ENCODE measurements at places on chromosomes 11 and 22.
A peak's percentile ranks its signal among the peaks of the same experiment; 100 is the strongest.

- DNase-seq: no peak
These were observed 25.0 kb downstream of the MN1 start for GRCh38 chr22:27776650-27776958.

GRCh38 chr22:42074132-42074811 lies at the start of gene PHETA2:
TSS of gene PHETA2 (plus strand) at chr22:42074248. CDS start at chr22:42077294, 3,046 bp downstream.
- DNase-seq: peak; percentile 79

DNA sequence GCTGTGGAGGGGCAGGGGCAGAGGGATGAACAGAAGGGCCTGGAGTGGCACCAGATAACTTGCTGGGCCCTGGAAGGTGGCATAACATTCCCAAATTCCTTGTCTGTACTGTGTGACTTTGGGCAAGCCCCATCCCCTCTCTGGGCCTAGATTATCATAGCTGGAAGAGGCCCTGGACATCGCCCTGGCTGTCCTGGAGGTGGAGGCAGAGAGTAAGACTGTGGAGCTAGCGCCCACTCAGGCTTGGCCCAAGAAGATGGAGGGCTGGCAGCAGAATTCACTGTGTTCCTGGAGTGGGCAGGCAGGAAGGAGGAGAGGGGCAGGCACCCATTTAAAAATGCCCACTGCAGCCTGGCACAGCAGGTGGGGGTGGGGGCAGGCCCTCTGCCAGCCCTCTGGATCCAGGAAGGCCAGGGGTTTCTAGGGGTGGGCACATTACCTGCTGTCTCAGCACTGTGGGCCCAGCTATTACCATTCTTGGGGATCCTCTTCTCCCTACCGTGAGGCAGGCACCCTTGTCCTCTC lies 22.6 kb downstream of the ARHGEF17 start:
- DNase-seq: no peak

GRCh38 chr11:119759324-119759723 lies 30.3 kb upstream of the NECTIN1 start:
- no peak for DNase-seq

- DNase-seq: no peak
These were observed 3.3 kb downstream of the BRMS1 start for GRCh38 chr11:66341502-66342126.

GRCh38 chr22:32617903-32618302 lies 143.3 kb downstream of the FBXO7 start:
- no peak for DNase-seq

GRCh38 chr11:15318814-15319213 lies 204.1 kb downstream of the INSC start:
- DNase-seq: no peak

- peak; percentile 37 for DNase-seq
These were observed 48.7 kb downstream of the OTOG start for GRCh38 chr11:17595526-17596309.

- DNase-seq: no peak
These were observed 58.8 kb downstream of the CHRDL2 start for GRCh38 chr11:74672332-74672955.

GRCh38 chr11:57425565-57426438 lies 1.1 kb downstream of the SLC43A3 start:
- peak; percentile 67 for DNase-seq

GRCh38 chr11:35071722-35072121 lies 67.2 kb upstream of the CD44 start:
- no peak for DNase-seq

DNA sequence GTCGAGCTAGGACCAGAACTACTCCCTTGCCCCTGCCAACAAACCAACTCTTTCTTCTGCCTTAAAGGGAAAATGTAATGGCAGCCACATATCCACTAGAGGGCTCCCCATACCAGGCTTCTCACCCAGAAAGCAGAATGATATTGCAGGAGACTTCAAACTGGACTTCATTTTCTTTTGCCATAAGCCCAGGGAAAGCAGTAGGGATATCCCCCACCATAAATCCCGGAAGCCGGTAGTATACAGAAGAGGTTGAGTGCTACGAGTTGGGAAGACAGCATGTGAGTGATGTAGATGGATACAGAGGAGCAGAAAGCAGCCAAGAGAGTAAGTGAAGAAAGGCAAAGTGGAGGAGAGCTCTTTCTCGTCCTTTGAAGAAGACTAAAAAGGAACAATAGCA lies 12.1 kb downstream of the PLAAT5 start:
- DNase-seq: no peak

- DNase-seq: peak; percentile 38
These were observed 67.9 kb downstream of the KCNQ1 start for GRCh38 chr11:2512431-2513407.

DNA sequence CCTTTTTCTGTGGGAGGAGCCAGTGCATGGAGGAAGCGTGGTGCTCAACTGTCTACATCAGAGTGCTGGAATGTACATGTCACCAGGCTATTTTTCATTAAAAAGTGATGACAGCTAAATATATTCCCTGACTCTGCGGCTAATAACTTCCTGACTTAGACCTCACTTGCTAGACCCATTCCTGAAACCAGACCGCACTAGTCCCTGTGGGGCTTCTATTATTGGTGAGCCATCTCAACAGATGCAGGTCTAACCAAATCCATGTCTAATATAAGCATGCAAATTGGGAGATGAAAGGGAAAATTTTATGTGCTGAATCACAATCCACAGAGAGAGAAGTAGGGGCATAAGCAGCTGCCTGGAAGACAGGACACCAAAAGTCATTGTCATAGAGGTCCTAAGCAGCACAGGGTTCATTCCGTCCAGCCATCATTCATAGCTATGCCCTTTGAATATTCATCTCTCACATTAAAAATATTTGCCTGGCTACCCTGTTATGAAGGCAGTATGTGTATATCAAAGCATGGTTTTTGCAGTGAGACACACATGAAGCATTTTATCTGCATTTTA lies 110.9 kb upstream of the BLID start:
- no peak for DNase-seq

- no peak for DNase-seq
These were observed 38.5 kb upstream of the ARFGAP3 start for GRCh38 chr22:42895541-42895981.

DNA sequence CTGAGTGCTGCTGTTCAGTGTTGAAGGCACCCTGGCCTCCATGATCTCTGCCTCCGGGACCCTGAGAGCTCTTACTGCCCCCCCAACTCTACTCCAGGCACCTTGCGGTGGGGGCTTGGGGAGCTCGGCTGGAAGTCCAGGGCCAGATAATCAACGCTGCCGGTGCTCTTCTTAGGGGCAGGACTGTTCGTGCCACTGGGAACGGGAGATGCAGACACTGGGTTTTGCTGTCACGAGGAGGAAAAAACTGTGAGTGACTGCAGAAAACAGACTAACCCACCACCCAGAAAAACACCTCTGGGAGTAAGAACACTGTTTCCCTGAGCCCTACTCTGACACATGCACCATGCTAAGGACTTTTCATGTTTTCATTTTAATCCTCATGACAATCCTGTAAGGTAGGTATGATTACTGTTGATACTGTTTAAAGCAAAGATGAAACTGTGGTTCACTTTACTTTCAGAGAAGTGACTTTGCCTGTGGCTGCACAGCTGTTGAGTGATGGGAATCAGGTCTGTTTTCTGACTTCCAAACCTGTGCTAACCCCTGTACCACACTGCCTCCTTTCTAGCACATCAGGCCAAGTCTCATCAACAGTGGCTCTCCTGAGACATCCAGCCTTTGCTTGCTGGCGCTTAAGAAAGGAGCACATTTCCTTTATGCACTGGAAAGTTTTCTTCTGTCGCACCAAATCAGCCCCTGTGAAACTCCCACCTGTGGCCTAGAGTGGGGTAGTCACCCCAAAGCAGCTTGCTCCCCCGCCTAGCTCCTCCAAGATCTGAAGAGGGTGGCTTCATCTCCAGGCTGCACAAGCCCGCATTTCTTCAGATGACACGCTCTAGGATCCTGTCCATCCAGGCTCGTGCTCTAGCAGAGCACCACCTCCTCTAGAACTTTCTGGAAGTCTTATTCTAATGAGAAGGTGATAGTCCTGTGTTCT lies 31.8 kb downstream of the USP35 start:
- DNase-seq: peak; percentile 52

GRCh38 chr11:73177380-73177777 lies 35.3 kb upstream of the FCHSD2 start:
- DNase-seq: no peak

DNA sequence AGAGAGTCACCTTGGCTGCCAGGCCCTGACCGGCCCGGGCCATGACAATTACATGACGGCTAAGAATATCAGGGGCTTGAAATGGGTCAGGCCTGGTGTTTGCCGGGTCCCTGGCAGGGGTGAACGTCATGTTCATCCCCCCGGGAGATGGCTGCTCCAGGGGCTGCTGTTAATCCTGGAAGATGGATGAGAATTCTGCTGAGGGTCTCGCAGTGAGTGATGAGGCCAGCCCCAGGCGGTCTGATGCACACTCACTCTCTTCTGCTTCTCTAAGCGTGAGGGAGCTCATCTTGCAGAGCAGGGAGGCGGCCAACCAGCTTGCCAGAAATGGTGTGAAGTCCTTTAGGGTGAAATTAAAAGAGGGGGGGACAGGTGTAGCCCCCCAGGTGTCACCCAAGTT lies 101.3 kb upstream of the ANO1 start:
- DNase-seq: no peak

GRCh38 chr22:49213731-49214352 lies 613.8 kb downstream of the BRD1 start:
- peak; percentile 6 for DNase-seq

GRCh38 chr11:35083431-35084238 lies 55.3 kb upstream of the CD44 start:
- DNase-seq: peak; percentile 75

DNA sequence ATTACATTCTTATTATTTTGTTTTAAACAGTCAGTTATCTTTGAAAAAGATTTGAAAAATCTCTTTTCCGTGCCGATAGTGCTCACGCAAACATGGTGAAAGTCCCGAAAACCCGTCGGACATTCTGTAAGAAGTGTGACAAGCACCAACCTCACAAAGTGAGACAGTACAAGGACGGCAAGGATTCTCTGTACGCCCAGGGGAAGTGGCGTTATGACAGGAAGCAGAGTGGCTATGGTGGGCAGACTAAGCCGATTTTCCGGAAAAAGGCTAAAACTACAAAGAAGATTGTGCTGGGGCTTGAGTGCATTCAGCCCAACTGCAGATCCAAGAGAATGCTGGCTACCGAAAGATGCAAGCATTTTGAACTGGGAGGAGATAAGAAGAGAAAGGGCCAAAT lies 28.7 kb upstream of the CTSD start:
- DNase-seq: no peak

- DNase-seq: no peak
These were observed 1057.2 kb downstream of the NTM start for GRCh38 chr11:132427611-132428010.

DNA sequence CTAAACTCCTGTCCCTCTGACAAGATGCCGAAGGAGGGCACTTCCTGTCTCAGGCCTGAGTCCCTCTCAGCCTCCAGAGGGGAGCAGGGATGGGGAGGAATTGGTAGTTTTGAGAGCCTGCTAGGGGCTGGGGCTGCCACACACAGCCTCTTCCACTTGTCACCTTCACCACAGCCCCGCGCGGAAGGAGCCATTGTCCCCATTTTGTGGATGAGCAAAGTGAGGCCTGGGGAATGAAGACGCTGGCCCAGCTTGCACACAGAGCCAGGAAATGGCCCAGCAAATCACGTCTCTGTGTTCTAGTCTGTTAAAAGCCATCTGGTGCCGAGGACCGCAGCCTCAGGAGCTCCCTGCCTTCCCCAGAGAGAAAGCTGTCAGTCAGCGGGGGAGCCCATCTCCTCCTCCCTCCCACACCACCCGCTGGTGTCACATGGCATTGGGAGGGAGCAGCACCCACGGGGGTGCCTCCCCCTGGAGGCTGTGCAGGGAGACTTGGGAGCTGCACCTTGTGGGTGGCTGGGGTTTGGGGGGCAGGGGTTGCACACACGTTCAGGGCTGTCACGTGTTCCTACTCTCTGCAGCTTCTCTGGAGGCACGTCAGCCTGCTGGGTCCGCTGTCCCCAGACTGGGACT lies 34.6 kb downstream of the RASD2 start:
- DNase-seq: no peak

GRCh38 chr11:8318536-8318935 lies 54.9 kb upstream of the LMO1 start:
- no peak for DNase-seq

DNA sequence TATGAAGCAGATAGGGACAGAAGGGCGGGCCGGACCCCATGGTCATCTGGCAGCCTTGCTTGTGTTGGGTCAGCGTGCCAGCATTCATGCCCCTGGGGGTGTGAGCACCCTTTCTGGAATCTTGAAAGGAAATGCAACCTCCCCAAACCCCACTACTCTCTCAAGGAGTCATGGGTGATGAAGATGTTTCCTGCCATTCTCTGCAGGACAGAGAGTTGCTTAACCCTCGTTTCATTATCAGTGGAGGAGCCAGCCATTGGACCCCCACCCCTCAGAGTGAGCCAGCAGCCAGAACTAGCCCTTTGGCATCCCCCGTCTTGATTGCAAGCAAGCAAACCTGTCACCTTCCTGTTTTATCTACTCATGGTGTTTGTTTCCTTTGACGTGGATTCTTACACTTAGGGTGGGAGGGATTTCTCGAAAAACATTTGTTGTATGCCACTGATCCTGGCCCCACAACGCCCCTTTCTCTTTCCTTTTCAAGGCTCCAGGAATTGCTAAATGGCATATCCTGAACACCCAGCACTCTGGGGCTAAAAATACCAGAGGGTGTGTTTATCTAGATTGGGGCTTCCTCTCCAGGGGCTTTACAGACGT lies 258.3 kb downstream of the ETS1 start:
- DNase-seq: no peak

DNA sequence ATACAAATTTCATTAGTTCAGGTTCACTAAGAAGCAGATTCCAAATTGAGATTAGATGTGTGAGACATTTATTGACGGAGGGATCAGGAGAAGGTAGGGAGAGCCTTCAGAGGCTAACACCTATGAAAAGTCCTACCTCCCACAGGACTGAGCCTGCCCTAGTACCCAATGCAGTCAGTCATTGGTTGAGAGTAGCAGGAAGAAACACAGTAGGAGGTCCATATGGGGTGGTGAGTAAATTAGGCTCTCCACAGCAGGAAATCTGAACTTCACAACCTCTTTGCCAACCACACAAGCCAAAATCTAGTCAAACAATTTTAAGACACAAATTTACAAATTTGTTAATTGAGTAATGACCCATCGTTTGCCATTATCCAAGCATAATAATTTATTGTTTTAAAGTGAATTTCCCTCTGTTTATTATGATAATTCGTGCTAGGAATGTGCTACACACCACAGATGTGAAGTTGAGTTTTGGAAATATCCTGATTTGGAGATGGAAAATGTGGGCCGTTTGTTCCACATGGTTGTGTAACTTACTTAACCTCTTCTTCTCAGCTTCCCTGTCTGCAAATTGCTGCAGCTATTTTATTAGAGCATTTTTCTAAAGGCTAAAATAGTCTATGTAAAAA lies 542.1 kb downstream of the ETS1 start:
- DNase-seq: no peak

- DNase-seq: no peak
These were observed 49.9 kb upstream of the LDLRAD3 start for GRCh38 chr11:35893796-35894475.

Measured in activated CD8-positive, alpha-beta memory T cell treated with anti-CD3 and anti-CD28 coated beads, Interleukin-2, amount 50 U/mL, for 48 hours (primary cell).